ENCODE measurements at places on chromosomes 1 and 21.
A peak's percentile ranks its signal among the peaks of the same experiment; 100 is the strongest.

GRCh38 chr1:71492298-71493041, 411.6 kb upstream of the ZRANB2 start:
- peak; percentile 68 for DNase-seq

DNA sequence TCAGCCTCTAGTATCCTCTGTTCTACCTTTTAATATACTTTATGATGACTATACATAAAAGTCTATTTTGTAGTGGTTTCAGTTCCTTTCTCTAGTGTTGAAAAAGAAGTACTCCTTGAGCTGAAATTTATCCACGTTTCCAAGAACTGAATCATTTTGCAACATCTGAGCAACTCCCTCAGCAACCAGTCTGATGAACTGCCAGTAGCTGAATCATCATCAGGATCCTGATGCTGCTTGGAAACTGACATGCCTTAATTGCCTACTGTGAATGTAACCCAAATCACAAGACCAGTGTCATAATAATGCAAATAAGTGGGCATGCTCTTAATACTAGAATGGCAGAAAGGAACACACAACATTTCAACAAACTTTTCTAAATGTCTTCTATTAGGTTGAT, 103.3 kb downstream of the CYYR1 start:
- peak; percentile 54 for DNase-seq

DNA sequence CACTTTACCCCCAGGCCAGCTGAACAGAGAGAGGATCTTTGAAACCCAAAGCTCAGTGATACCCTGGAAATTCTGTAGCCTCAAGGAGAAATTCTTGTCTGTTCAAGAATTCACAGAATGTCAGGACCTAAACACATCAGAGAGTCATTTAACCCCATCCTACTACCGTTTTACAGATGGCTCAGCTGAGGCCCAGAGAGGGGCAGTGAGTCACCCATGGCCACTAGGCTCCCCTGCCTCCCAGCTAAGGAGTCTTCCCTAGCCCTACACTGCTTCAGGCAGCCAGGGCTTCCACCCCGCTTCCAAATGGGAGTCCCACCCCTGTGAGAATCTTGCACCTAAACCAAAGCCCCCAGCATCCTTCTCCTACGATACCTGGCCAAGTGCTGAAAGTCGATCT, 28.3 kb downstream of the VWA5B1 start:
- DNase-seq = no peak

- peak; percentile 64 for DNase-seq
Measured at GRCh38 chr1:6601923-6602668, 573 bp downstream of the KLHL21 start.

DNA sequence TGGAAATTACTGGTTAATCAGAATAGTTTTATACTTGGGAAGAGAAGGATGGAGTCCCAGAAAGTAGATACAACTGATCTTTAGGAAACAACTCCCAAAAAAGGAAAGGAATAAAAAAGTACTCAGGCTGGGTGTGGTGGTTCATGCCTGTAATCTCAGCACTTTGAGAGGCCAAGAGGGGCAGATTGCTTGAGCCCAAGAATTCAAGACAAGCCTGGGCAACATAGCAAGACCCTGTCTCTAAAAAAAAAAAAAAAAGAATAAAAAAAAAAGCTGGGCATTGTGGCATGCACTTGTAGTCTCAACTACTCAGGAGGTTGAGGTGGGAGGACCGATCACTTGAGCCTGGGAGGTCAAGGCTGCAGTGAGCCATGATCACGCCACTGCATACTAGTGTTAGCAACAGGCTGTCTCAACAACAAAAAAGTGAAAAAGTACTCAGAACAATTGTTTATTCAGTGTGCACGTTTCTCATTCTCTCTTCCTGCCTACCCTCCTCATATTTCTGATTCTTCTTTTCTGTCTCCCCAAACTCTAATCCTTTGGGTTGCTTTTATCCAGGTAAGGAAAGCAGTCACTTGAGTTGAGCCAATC, 2.2 kb upstream of the DHCR24 start:
- DNase-seq = no peak

DNA sequence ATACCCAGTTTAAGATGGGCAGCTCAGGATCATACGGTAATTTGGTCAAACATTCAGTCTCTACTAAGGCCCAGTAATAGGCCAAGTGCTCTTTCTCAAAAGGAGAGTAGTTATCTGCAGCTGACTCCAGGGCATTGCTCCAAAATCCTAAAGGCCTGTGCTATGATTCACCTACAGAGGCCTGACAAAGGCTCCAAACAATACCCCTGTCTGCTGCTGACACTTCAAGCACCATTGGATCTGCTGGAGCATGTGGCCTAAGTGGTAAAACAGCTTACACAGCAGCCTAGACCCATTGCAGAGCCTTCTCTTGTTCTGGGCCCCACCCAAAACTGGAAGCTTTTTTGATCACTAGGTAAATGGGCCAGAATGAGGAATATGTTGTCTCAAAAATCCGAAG, 22.8 kb downstream of the SLAMF7 start:
- DNase-seq = no peak

DNA sequence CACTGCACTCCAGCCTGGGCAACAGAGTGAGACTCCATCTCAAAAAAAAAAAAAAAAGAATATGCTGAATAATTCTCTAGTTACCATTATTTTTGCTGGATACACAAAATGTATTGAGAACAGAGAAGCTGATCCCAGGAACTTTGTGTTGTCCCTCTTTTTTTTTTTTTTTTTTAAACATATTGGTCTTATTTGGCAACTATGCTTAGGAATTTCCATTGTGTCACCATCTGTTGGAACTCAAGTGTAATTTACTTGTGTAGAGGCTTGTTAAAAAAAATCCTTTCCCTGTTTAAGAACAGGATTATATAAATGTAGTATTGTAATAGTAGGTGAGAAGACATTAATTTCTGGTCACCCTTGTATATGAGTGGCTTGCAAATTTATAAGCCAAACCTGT, 28.6 kb downstream of the CAMSAP2 start:
- no peak for DNase-seq

GRCh38 chr1:176775378-176775777, 312.4 kb downstream of the PAPPA2 start:
- DNase-seq = no peak

- DNase-seq = no peak
Measured at GRCh38 chr1:93744299-93744988, 62.8 kb upstream of the BCAR3 start.

- no peak for DNase-seq
Measured at GRCh38 chr1:22865736-22866135, 106.9 kb downstream of the LACTBL1 start.

GRCh38 chr1:41656068-41656467, 171.6 kb upstream of the EDN2 start:
- DNase-seq = no peak

GRCh38 chr1:9346566-9346965, 53.9 kb downstream of the SPSB1 start:
- no peak for DNase-seq

GRCh38 chr21:36914244-36915013, 52.0 kb downstream of the HLCS start:
- DNase-seq = no peak

GRCh38 chr1:24694380-24694843, 50.8 kb upstream of the CLIC4 start:
- DNase-seq = peak; percentile 70

DNA sequence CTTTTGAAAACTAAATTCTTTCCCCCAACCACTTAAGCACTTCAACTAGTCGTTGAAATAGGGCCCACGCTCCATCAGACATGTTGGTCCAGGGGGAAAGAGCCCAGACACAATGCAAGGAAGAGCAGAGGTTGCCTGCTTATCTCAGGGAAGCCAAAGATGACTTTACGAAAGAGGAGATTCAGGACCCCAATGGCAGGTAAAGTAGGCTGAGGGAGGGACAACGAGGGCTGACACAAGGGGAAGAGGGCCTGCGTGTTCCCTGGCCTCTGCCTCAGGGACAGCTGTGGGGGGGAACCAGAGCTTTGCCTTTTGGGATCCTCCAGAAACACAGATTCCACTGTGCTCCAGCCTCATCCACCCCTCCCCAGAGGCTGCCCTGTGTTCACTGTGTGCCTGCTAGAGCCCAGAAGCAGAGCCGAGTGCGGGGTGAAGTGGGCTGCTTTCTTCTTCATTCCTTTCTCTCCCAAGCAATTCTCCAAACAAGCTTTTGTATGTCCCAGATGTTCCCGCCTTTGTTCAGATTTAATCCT, 135.5 kb upstream of the GRIK3 start:
- DNase-seq = no peak

DNA sequence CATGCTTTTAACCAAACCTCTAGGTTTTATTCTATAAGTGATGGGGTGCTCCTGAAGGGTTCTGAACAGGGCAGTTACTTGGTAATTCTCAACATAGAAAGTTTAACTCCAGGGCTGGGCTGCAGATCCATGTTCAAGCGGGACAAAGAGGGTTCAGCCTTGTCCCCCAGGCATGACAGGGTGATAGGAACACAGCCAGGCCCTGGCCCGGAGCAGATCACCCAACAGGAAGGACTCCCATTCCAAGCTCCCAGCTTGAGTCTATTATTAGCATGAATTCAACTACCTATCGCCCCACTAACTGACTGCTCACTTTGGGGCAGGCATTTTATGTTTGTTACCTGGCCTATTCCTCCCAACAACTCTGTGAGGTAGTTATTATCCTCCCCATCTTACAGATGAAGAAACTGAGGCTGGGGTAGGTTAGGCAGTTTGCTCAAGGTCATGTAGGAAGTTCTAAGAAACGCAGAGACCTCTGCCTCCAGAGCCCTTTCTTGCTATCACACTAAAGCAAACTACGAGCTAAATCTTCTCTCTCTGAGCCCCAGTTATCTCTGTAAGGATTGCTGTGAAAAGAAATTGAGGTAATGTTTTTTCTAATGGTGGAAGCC, 14.5 kb downstream of the ASAP3 start:
- no peak for DNase-seq

All from OCI-M1 (cell line).